ENCODE measurements at places on chromosomes 13 and 19.

GRCh38 chr19:7641290-7642276, 4.7 kb downstream of the STXBP2 start:
- DNase-seq = no peak

DNA sequence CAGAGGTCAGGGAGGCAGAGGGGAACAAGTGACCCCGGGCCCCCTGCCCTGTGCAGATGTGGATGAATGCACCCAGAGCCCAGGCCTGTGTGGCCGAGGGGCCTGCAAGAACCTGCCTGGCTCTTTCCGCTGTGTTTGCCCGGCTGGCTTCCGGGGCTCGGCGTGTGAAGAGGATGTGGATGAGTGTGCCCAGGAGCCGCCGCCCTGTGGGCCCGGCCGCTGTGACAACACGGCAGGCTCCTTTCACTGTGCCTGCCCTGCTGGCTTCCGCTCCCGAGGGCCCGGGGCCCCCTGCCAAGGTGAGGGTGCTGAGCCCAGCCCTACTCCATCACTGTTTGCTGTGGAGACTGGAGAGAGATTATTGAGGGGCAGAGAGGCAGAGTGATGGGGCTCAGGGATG, 9.9 kb downstream of the LTBP4 start:
- no peak for DNase-seq

GRCh38 chr19:38478273-38478971, 44.9 kb downstream of the RYR1 start:
- peak; percentile 75 for DNase-seq

DNA sequence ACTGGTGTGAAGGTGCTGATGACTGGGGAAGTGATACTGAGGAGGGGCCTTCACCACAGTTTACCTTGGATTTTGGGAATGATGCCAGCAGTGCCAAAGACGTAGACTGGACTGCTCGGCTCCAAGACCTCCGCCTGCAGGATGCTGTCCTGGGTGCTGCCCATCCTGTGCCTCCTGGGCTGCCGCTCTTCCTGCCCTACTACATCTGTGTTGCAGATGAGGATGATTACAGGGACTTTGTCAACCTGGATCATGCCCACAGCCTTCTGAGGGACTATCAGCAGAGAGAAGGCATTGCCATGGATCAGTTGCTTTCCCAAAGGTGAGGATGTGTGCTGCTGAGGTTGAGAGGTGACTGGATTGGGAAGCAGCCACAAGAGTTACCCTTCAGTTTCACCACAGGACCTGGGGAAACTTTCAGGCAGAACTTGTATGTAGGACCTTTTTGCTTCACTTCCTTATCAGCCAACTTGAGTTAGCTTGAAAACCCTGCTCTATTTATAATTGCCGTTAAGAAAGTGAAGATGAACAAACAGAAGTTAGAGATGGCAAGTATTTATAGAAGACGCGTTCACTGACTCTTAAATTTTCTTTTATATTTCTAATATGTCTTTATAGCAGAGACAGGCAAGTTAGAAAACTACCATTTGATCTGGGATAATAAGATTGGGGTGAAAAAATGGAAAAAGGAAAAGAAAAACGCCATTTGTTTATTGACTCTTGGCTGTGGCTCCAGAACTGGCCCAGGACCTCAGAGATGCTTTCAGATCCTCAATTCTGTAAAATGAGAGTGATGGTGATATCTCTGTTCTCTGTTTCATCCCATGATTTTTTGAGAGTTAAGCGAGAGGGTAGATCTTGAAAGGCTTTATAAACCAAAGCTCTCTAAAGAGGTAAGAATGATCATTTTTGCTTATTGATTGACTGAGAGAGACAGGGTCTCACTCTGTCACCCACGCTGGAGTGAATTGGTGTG, 5.3 kb downstream of the PDCD2L start:
- DNase-seq = no peak

DNA sequence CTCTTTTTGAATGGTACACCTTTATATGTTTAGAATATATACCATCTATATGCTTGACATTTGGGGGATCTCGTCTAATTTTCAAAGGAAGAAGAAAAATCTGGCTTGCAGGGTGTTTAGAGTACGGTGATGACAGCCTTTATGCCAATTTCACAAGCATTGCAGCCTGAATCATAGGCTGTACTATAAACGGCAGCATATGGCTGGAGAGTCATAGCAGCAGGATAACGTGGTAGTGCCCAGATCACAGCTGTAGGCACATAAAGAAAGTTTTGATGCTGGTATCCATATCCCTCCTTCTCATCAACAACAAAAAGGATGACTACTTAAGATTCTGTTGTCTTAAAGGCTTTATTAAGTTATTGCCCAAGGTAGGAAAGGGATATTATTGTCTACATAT, 253.0 kb downstream of the PCDH9 start:
- no peak for DNase-seq

DNA sequence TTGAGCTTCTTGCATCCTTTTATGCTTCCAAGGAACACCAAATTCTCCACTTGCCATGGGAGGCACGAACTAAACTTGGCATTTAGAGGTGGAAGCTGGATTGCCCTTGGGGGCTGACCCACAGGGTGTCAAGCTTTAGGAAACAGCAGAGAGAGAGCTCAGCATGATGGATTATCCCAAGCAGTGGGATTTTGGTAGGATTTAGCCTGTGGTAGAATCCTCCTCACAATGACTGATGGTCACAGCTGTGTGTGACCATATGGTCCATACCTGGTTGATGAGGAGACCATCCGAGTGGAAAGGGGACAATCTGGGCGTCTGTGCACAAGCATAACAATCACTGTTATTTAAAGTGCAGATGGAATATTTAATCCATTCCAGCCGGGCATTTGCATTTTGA, 40.1 kb upstream of the PSG9 start:
- DNase-seq = no peak

DNA sequence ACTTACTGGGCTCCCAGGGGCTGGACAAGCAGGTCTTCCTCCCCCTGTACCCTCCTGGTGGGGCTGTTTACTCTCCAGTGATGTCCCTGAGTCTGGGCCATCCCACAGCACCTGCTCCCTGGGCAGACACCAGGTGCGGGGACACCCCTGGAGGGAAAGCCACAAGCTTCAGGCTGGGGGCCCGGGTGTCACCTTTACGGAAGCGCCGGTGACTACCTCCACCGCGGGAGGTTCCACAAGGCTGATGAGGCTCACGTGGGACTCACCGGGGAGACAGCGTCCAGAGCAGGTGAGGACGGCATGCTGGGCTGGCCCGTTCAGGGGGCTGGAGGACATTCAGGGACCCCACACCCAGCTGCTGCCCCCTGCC, 24.9 kb downstream of the NFILZ start:
- no peak for DNase-seq

- peak; percentile 65 for DNase-seq
These were observed 18.7 kb downstream of the GADD45B start for GRCh38 chr19:2494447-2495129.

GRCh38 chr13:30932481-30933353, at the start of gene TEX26:
Gene TEX26, plus strand, starts transcription at chr13:30932656. Its CDS starts 60 bp downstream, at chr13:30932716.
- peak; percentile 82 for DNase-seq

- peak; percentile 44 for DNase-seq
These were observed 66.6 kb downstream of the SPRYD7 start for GRCh38 chr13:49869519-49869918.

GRCh38 chr19:29690842-29691241, 24.2 kb downstream of the C19orf12 start:
- peak; percentile 72 for DNase-seq

DNA sequence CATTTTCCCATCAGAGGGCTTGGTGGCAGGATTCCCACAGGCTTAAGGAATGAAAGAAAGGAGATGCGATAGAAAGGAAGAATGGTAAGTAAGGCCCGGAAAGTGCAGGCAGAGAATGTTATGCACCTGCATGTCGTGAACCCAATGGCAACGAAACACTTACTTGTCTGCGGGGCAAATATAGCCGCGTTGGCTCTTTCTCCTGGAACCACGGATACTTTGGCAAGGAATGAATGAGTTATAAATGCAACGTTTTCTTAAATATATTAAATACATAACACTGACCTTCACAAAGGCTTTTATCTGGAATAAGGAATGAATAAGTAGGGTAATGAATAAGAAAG, 192.1 kb downstream of the KATNAL1 start:
- no peak for DNase-seq

- DNase-seq = no peak
These were observed 1028.0 kb downstream of the UQCRFS1 start for GRCh38 chr19:28184997-28185396.

DNA sequence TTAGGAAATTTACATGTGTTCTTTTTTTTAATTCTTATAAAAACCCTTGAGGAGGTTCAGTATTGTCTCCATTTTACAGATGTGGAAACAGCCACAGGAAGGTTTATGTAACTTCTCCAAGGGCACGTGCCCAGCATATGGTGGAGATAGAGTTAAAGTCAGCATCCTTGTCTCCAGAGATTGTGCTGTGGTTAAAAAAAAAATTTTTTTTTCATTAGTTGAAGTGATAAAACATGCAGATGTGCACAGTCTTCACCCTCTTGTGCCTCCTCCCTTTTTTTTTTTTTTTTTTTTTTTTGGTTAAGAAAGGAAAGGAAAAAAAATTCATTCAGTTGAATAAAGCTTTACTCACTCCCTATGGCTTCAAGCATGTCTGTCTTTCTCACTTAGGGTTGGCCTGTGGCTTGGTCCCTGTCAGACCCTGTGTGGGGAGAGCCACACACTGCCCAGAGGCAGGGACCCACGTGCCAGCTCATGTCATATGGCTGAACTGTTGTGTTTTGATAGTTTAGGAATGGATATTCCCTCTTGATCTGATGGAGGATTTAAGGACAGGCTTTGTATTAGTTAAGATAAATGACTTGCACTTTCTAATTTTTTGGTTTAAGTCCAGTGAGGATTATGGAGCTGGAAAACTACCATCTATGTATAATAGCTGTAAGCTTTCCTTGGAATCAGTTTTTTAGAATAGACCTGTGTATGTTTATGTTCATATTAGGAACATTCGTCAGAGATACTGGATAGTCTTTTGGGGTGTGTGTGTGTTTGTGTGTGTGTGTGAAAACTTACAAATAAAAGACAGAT, 19.3 kb downstream of the RNASEH2B start:
- DNase-seq = no peak

GRCh38 chr13:41549491-41549890, 92.1 kb downstream of the RGCC start:
- DNase-seq = no peak

DNA sequence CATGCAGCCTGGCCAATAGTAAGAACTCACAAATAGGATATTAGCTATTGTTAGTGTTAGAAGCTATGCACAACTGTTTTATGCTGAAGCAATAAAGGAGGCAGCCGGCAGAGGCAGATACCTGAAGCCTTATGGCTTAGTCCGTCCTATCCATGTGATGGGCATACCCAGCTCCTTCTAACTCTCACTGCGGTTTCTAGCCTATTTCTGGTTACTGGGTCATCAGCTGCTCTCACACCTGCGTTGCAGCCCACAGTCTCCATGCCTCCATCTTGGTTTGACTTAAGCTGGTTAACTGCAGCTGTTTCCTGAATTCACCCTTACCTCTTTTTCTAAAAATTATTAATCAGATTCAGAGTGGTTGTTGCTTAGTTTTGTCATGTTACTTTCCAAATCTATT, 40.5 kb upstream of the CNMD start:
- no peak for DNase-seq

- no peak for DNase-seq
These were observed 78.0 kb downstream of the RAB20 start for GRCh38 chr13:110483386-110483968.

DNA sequence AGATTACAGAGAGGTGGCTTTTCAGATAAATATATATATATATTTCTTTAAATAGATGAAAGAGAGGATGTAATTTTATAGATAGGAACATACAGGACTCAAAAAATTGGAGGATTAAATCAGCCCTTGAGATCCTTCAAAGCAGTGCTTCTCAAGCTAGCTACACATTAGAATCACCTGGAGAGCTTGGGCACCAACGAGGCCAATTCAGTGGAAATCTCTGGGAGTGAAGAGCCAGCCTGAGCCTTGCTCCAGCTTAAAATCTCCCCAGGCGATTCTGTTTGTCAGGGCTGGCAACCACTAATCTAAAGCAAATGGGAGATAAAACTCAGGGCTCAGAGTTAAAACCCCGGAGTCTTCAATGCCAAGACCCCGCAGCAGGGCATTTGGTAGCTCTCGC, 15.0 kb upstream of the CLN5 start:
- DNase-seq = no peak

DNA sequence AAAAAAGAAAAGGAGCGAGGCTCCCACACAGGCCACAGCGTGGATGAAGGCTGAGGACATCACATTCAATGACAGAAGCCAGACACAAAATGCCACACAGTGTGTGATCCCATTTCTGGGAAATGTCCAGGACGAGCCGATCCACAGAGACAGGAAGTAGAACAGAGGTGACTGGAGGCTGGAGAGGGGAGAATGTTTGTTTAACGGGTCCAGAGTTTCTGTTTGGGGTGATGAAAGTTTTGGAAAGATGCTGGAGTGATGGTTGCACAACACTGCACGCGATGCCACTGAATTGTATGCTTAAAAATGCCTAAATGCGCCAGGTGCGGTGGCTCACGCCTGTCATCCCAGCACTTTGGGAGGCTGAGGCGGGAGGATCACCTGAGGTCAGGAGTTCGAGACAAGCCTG, 650 bp upstream of the FUT5 start:
- no peak for DNase-seq

DNA sequence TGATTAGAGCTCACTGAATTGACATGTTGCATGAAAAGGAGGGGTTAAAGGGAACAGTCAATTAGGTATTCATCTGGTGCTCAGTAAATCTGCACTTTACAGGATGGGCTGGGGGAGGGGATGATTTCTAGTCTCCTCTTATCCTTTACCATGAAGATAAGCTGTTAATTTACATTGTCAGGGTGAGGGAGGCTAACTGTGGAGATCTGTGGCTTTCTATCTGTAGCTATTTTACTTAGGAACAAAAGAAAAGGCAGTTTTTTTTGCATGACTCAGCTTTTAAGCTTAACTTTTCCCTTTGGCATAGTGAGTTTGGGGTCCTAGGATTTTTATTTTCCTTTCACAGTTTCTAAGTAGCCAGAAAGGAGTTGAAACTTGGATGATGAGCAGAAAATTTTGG, 253.3 kb downstream of the LMO7 start:
- DNase-seq = no peak

DNA sequence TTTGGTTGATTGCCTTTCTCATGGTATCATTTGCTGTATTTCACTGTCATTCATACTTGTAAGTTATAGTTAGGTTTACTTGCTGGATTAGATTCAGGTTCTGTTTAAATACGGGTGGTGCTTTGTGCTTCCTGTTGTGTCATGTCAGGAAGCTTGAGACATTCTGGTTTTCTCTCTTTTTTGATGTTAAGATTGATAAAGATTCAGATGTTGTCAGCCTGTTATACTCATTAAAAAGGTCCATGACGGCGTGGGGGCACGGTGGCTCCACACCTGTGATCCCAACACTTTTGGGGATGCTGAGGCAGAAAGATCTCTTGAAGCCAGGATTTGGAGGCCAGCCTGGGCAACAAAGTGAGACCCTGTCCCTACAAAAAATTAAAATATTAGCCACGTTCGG, 45.7 kb downstream of the NAA16 start:
- no peak for DNase-seq
